ENCODE measurements at places on chromosomes 7 and 10.

- DNase-seq = peak; percentile 83
These were observed 278.8 kb downstream of the CACNA2D1 start for GRCh38 chr7:82164813-82165212.

DNA sequence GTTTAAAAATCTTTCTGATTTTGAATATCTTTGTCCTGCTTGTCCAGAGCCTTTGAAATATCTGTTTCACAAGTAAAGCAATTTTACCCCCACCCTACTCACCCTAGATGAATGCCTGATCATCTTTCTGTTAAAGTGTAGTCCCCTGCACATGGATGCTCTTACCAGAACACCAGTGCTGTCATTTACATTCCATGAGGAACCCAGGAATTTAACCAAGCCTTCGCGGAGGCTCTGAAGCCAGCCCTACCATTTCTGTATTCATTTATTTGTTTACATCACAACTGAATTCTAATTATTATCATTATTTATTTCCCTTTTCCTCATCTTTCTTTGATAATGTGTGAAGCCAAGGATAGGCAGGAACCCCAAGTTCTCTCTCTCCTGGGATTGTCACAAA, 167.8 kb upstream of the MYO3A start:
- no peak for DNase-seq

- DNase-seq = no peak
These were observed 71.0 kb downstream of the SVOPL start for GRCh38 chr7:138630059-138630610.

- DNase-seq = no peak
These were observed 172.6 kb downstream of the SKIDA1 start for GRCh38 chr10:21352886-21353285.

- no peak for DNase-seq
These were observed 112.5 kb downstream of the SEMA3A start for GRCh38 chr7:84081973-84082522.

- no peak for DNase-seq
These were observed 137.8 kb downstream of the ZMYND11 start for GRCh38 chr10:273088-273487.

GRCh38 chr7:141071855-141072547, 1.9 kb upstream of the TMEM178B start:
- no peak for DNase-seq

- no peak for DNase-seq
These were observed 154.1 kb downstream of the SDHAF3 start for GRCh38 chr7:97271619-97272018.

All from globus pallidus (tissue), 1 donor.